ENCODE measurements at places on chromosomes 5 and 9. TPM values are rescaled to one million over a fixed set of nuclear protein-coding genes. Genes with fewer than 3 reads are reported as not detected.

- no peaks in the 10 kb centered on the region for H3K36me3 ChIP-seq
- no peak overlapping the region for H3K27ac ChIP-seq
- no peaks in the 10 kb centered on the region for H3K4me1 ChIP-seq
- no peak for DNase-seq
Measured at GRCh38 chr9:127033789-127034188, 88.6 kb downstream of the ANGPTL2 start.

DNA sequence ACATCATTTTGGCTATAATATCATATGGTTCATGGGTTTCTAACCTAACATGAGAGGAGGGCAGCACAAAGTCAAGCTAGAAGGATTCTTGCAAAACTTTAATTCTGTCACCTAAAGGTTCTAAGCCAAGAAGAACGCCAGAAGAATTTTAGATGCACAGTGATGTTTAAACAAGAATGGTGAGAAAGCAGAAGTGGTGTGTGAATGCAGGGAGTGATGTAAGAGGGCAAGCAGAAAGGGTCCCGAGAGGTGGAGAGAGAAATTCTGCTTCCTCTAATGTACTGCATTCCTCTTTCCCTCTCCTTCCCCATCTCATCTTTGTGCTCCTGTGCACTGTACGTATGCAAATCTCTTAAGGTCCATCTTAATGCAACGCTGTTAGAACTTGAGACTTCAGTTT lies 2.1 kb upstream of the TRMO start:
- peaks cover 32% of the 10 kb centered on the region for H3K4me1 ChIP-seq
- no peak overlapping the region for H3K4me3 ChIP-seq
- DNase-seq, result no peak
- no peaks in the 10 kb centered on the region for H3K27me3 ChIP-seq
- peaks cover 6% of the 10 kb centered on the region for H3K36me3 ChIP-seq

Gene ESM1
- total RNA-seq, result not detected

GRCh38 chr9:128102861-128103588 lies 24.5 kb downstream of the PTGES2 start:
- H3K4me3 ChIP-seq, result no peak overlapping the region
- H3K36me3 ChIP-seq, result peaks cover 44% of the 10 kb centered on the region
- peak overlapping the region; percentile 59 for H3K27ac ChIP-seq
- peaks cover 38% of the 10 kb centered on the region for H3K4me1 ChIP-seq

- no peaks in the 10 kb centered on the region for H3K27me3 ChIP-seq
- no peak for DNase-seq
- no peak overlapping the region for H3K4me3 ChIP-seq
- no peaks in the 10 kb centered on the region for H3K4me1 ChIP-seq
- H3K27ac ChIP-seq, result no peak overlapping the region
Measured at GRCh38 chr9:85978496-85978895, 37.5 kb downstream of the NAA35 start.
